ENCODE measurements at places on chromosomes 5 and 9. TPM values are rescaled to one million over a fixed set of nuclear protein-coding genes. Genes with fewer than 3 reads are reported as not detected.

The OTULINL gene
- total RNA-seq: 7.6 TPM

The ZNF608 gene
- total RNA-seq: 8.5 TPM

DNA sequence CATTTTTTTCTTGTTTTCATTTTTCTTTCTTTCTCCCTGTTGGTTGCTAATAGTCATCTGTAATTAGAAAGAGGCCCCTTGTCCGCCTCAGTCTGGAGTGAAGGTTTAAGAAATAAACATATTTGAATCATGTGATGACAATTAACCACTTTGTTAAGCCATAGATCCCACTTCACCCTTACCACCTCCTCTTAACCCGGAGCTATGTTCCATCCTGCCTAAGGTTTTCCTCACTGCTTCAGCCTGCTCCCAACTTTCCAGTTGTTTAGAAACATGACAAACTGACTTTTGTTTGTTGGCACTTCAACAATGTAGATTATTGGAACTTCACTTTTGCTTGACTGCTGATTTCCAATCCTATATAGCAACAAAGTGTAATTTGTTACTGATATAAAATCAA, 37.4 kb upstream of the SSBP2 start:
- DNase-seq: no peak

DNA sequence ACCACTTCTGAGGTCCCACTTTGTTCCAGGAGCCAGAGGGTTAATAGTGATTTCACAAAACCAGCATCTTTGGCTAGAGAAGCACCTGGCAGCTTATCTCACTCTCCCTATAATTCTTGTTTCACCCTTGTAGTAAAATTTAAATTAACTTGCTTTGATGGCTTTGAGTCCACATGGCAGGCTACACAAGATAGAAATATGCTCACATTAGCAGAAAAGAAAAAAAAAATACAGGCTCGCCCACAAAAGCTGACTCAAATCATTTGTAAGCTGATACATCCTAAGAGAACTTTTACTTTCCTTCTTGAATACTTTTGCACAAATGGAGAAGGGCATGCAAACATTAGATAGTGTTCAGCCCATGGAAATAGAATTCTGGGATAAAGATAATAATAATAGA, 36.2 kb downstream of the TNFSF15 start:
- DNase-seq: no peak

DNA sequence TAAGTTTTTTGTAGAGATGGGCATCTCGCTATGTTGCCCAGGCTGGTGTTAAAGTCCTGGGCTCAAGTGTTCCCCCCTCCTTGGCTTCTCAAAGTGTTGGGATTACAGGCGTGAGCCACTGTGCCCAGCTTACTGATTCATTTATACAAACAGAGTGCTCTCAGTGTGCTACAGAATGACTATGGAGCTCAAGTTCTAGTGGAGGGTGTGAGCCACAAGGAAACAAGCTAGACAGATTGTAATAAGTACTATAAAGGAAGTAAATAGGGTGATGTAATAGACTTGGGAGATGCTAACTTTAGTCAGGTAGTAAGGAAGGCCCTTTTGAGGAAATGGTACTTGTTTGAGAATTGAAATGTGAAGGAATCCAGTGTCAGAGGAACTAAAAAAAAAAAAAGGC, 1.7 kb upstream of the TMEM267 start:
- no peak for DNase-seq

- DNase-seq: no peak
These were observed 512.9 kb downstream of the EFNA5 start for GRCh38 chr5:107157809-107158208.

DNA sequence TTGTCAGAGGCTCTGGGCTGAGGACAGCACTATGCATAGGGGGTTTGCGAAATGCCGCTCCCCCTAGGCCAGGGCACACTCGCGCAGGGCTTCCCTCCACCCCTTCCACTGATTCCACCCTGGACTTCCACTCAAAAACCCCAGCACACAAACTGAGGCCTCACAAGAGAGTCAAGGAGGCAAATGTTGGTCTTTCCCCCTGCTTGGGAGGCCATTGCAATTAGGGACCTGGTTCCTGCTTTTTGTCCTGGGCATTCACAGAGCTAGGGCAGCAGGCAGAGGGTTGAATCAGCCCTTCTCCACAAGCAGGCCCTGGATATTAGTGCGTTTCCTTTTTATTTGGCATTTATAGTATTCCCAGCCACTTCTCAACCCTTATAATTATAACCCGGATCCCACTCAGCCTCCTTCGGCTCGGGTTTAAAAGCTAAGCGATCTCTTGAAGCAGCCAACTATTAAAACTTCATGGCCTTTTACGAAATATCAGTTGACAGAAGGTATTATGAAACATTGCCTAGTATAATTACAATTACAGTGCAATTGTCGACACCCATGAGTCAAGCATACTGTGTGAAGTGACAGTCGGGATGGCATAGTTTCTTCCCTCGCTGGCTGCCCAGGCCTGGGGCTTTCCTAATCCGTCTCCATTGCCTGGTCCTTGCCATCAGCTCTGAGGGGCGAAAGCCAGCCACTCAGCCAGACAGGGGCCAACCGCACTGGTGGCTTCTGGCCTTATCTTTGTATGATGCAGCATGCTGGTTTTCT, 285.5 kb upstream of the MAP3K1 start:
- no peak for DNase-seq

DNA sequence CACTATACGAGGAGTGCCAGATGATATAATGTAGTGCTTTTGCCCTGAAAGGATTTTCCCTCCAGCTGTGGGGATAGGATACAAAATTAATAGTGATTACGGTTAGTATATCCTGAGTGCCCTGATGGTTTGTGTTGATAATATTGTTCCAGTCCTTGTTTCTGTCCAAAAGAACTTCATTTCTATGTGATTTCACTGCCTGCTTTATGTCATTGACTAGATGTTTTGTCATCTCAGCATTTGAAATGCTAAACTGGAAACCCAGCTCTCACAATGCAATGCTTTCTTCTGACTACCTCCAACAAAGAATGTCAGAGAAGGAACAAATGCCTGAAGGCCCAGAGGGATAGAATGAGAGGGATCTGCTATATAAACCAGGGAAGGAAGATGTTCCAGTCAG, 177.8 kb downstream of the NIPBL start:
- no peak for DNase-seq

DNA sequence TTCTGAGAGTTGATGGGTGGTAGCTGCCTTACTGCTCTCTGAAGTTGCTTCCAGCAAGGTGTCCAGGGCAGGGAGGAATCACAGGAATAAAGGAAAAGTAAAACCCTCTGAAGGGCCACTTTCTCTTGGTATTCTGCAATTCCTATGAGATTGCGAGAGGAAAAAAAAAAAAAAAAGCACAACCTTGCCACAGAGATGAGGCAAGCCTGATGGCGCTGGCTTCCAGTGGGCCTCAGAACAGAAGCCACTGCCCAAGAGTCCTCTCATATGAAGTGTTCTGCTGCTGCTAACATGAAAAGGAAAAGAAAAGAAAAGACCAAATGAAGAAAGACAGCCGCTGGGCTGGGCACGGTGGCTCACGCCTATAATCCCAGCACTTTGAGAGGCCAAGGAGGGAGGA, 80.8 kb upstream of the IL17B start:
- no peak for DNase-seq

Data from aorta (tissue), 5 donors.